GM04503 (cell line): ENCODE measurements at places on chromosomes 6 and 20.

DNA sequence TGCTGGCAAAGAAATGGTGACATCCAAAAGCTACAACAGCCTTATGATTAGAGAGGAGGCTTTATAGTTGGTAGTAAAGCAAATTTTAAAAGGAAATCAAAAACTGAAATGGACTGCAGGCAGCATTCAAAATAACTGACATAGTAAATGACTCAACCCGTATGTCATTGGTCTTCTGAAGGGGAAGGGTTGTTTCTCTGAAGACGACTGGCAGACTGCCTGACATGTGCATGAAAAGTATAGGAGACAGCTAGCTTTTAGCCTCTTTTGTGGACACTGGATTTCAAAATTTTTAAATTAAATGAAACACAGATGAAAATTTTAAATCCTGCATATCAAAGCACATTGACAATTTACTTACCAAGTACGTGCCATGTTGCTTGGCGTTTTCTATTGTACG is 90.7 kb downstream of the TRMT6 start:
- DNase-seq, result no peak

DNA sequence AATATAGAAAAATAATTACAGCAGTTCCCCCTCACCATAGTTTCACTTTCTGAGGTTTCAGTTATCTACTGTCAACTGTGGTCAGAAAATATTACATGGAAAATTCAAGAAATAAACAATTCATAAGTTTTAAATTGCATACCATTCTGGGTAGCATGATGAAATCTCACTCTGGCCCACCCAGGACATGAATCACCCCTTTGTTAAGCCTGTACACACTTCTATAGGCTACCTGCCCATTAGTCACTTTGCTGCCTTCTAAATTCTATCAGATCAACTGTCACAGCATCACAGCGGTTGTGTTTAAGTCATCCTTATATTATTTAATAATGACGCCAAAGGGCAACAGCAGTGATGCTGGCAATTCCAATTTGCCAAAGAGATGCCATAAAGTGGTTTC is 140.3 kb upstream of the RUNX2 start:
- no peak for DNase-seq

- no peak for DNase-seq
These were observed 223.7 kb downstream of the DLL1 start for GRCh38 chr6:170067181-170067641.

- DNase-seq, result no peak
These were observed 10.3 kb downstream of the RSPO4 start for GRCh38 chr20:991850-992249.

GRCh38 chr6:165468340-165469235 is 159.2 kb upstream of the C6orf118 start:
- DNase-seq, result no peak
